ENCODE measurements at places on chromosomes 4 and X.

DNA sequence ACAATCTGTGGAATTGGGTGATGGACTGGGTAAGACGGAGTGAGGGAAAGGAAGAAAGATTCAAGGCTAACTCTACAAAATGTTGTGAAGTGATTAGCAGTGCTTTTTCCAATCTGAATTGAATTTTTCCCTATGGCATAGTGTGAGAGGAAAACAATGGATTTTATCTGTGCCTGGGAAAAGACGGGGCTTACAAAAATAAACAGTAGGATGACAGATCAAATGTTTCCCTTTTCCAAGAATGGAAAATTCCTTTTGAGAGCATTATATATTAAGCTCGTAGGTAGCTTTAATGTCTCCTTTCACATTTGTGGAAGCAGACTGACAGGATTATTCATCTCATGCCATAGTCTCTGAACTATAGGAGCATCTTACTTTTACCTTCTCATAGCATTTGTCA lies 27.8 kb downstream of the ATP11C start:
- DNase-seq = no peak

DNA sequence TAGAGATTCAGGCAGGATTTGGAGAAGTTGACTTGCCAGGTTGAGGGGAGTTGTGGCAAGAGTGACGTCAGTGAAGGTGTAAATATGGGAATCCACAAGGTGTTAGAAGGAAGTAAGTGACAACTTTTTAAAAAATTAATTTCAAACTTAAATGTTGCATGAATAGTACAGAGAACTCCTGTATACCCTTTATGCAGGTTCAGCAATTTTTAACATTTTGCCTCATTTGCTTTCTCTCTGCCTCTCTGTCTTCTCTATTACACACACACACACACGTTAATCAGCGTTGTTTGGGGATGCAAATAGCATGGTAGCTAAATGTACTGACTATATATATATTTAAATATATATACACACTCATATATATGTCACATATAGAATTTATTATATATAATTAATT lies 273.7 kb downstream of the SMARCA1 start:
- no peak for DNase-seq

DNA sequence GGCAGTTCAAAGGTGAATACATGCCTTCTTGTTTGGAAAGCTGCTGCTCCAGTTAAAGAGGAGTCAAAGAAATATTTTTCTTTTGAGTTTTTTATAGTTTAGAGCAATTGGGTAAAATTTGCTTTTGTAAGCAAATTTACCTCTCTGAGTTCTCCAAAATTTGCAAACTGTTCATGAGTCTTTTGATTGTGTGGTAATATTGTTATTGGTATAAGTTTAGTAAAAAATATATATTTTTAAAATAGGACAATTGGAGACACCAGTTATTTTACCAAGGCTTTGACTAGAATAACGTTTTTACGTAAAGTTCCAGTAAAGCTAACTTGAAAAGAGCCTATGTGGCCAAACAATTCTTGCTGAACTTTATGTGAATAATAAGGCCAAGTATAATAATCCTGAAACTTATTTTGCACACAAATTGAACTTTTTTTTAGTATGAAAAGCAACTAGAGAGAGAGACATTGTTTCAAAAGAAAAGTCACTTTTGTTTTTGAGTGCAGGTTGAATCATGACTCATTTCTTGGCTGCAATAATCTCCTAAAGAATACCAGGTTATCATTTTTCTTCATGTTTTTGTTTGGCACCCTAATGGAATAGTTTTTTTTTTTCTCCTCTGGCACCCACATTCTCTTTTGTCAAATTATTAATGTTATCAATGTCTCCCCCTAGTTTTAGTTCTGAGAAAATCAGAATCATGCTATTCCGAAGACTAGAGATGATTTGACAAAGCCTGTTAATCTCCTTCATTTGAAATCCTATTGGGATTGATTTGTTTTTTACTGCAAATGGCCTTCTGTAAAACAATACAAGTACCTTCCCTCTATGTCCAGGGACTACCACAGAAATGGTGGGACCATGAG lies 57.1 kb downstream of the UGT2B10 start:
- DNase-seq = no peak

DNA sequence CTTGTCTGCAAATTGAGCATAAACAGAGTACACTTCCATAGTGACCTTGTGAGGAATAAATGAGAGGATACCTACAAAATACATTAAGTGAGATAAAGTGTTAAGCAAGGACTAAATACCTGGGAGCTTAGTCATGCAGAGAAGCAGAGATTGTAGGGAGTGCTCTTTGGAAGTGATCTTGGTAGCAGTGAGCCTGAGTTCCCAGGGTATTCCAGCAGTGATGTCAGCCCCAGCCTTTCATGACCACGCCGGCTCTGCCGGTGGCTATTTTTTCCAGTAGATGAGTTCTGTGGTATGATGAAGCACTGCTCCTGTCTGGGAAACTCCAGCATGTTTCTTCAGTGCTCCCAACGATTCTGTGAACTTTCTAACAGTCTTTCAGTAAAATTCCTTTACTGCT lies 391.5 kb upstream of the IGFBP7 start:
- DNase-seq = no peak

DNA sequence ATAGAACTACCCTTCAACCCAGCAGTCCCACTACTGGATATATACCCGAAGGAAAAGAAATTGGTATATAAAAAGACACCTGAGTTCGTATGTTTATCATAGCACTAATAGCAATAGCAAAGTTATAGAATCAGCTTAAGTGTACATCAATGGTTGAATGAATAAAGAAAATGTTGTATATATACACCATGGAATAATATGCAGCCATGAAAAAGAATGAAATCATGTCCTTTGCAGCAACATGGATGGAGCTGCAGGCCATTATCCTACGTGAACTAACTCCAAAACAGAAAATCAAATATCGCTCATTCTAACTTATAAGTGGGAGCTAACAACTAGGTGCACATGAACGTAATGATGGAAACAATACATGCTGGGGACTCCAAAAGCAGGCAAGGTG lies 143.5 kb upstream of the GK2 start:
- no peak for DNase-seq

DNA sequence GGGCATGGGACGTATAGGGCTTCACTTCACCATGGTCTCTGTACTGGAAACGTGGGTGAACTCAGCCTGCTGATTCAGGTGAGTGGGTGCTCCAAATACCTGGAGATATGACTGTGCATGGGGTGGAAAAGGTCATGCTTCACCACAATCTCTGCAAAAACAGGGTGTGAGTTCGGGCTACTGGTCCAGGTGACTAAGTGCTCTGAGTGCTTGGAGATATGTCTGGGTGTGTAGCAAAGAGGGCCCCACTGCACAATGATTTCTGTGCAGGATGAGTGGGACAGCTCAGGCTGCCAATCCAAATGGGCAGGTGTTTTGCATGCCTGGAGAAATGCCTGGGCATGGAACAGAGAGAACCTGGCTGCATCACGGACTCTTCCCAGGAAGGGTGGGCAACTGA lies 11.2 kb upstream of the CPXCR1 start:
- DNase-seq = no peak

DNA sequence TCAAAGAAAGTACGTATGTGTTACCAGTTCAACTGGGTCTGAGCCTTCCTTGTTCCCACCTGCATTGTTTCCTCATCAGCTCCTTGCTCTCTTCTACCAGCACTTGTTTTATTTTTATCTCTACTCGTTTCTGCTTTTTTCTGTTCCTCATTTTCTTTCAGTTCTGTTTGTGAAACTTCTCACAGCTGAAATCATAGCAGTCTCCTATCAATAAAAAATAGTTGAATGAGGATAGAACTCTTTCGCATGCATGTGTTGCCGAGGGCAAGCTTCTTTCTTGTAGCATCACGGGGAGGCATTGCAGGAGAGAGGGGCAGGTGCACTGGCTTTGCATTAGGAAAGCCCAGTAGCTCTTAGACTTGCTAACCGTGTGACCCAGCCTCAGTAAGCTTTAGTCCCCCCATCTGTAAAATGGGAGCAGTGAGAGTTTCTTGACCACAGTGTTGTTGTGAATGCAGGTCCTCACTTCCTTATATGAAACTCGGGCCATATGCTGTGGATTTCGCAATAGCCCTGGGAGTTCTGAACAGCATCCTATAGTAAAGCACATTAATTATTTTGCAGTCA lies 24.7 kb downstream of the OFD1 start:
- DNase-seq = no peak

GRCh38 chrX:131729295-131729694 lies 185.4 kb downstream of the OR13H1 start:
- no peak for DNase-seq

- no peak for DNase-seq
These were observed 23.5 kb upstream of the SPINK2 start for GRCh38 chr4:56844802-56845580.

DNA sequence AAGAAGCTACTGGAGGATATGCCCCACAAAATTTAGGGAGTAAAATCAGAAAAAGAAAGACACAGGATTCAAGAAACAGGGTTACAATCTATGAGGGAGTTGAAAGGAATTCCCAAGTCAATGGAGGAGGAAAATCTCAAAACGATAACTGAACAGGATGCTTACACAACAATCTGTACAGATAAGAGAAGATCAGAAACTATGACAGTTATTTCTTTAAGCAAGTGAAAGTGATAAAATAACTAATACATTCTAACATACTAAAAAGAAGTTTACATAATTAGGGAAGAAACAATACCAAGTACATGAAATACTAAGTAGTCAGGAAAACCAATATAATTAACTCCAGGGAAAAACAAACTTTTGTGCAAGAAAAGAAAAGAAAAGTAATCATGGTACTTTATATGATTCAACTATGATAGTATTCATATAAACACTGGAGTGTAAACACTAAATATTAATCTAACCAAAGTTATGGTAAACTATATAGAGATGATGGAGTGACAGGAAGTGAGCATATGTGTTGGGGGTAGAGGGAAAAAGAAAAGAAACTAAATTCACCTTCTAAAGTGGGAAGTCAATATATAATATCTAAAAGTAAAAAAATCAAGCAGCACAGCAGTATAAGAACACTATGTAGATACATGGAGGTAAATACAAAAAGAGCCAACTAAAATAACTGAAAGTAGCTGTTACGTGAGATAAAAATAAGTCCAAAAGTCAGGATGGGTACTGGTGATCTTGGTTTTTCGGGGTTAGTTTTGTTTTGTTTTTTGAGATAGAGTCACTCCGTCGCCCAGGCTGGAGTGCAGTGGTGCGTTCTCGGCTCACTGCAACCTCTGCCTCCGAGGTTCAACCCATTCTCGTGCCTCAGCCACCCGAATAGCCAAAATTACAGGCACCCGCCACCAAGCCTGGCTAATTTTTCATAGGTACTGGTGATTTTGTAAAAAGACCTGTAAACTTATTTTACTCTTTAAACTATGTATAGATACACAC lies 99.3 kb downstream of the TEX11 start:
- no peak for DNase-seq

- no peak for DNase-seq
These were observed 997.4 kb upstream of the PRKX start for GRCh38 chrX:4710618-4711433.

All from activated CD4-positive, CD25-positive, alpha-beta regulatory T cell (primary cell).